ENCODE measurements at places on chromosomes 5 and 9.

DNA sequence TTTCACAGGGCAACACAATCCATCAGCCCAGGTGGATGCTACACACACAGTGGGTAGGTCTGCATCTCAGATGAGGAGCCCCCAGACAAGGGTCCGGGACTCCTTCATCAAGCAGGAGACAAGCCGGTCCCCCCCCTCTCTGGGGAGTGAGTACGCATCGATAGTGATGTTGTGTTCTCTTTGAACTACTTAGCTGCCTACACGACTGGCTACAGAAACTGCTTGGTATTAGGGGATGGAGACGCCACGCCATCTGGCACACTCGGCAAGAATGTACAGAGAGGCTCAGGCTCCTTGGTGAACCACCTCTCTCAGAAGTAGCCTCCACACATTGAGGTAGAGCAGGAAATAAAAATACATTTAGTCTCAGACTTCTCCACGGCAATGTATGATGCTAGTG, 179.8 kb downstream of the CNTNAP3 start:
- DNase-seq, result no peak

DNA sequence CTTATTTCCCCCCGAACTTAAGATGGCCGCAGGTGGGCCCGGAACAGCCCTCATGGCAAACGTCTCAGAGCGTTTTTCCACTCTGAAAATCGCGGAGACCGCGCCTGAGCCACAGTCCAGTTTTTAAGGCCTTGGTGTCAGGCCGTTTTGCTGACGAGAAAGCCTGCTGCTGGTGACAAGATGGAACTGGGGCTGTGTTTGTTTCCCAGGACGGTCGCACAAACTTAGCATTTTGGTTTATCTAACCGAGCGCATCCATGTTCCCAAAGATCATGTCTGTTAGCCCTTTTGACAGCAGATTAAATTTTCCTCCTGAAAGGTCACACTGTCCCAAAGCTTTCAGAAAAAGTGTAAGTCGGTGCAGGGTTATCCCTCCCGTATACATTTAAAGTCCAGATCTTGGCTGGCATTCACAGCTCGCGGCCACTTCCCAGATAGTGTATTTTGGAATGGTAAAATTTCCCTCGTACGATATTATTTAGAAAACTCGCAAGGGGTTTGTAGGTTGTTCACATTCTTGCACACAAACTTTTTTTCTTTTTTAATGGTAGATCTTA, 812 bp downstream of the SREK1 start:
- no peak for DNase-seq

DNA sequence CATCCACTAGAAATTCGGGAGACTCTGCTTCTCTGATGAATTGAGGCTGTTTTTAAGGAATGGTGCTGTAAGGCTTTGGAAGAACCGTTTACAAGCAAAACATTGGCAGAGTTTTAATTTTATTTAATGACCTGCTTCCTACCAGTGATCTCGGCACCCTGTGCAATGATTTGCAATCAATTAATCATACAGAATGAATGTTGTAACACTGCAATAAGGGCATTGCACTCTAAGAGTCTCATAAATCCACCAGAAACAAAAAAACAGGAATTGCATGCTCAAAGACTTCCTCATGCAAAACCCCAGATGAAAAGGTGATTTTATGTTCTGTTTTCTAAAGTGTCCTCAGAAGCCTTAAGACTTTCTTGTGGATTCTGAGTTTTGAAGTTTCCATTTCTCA, 295.7 kb downstream of the ARHGEF28 start:
- no peak for DNase-seq

DNA sequence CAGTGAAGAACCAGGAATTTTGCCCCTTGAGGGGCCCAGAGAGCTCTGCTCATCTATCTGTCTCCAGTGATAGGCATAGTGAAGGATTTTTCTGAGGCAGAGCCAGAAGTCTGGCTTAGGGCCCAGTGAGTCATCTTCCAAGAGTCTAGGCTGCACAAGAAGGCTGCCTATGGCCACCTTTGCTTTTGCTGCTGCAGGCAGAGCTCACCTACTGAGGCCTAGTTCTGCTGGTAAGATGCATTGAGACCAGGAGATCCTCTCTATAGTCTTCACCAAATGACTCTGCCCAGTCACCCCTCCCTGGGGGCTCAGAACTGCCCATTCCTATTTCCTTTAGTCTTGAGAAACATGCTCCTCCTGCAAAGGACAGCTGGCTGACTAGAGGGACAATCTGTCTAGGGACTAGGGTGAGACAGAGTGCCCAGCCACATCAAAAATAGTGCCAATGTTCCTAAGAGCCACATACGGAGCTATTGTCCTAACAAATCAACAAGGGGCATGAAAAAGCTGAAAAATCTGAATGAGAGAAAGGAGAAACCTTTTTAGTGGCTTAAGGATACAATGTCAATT, 40.3 kb upstream of the CDKN2AIPNL start:
- DNase-seq, result no peak

DNA sequence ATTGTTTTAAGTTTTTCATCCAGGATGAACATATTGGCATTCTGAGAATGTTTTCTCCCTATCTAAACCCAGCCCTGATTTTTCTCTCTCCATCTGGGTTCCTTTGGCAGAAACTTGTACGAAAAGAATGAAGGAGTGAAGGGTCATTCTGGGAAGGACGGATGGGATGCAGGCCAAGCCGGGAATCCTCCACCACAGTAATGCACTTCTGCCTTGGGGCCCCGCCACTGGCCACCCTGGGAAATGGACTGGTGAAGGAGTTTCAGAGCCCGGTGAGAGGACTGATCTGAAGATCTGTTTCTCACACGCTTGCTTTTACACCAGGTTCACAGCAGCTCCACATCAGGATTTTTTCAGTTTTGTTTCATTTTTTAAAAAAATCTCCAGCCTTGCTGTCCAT, 554.8 kb downstream of the BNC2 start:
- DNase-seq, result no peak

DNA sequence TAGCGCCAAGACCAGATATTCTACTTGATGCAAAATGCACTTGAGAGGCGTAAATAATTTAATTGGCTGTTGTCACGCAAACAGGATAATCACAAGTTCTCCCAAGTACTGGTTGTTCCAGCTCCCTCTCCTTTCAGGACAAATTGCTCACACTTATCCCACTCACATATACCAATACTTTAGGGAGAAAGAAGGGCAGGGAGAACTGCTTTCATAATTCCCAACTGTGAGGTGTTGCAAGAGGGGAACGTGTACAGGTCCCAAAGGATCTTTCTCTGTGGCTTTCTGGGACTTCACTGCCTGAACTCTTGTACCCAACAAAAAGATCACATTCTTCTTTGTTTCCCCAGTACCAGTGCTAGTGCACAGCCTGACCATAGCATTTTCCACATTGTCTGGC, 21.5 kb upstream of the TGFBI start:
- no peak for DNase-seq

DNA sequence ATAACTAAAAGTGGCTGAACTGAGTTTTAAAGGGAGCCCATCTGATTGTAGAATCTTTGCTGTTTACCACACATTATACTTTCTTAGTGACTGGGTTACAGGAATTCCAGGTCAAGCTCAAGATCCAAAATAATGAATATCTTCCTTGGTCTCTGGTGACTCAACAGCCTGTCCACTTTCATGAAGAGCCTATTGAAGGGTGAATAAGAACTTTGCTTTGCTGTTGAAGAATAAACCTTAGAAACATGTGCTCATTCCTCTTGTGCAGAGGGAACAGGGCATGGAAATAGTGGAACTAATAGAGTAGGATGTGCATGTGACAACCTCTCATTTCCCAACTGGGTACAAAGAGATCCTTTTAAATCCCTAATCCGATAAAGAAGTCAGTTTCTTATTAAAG, 21.4 kb downstream of the ALDH1A1 start:
- no peak for DNase-seq

- DNase-seq, result no peak
Measured at GRCh38 chr5:4866131-4866659, 273.9 kb upstream of the ADAMTS16 start.

DNA sequence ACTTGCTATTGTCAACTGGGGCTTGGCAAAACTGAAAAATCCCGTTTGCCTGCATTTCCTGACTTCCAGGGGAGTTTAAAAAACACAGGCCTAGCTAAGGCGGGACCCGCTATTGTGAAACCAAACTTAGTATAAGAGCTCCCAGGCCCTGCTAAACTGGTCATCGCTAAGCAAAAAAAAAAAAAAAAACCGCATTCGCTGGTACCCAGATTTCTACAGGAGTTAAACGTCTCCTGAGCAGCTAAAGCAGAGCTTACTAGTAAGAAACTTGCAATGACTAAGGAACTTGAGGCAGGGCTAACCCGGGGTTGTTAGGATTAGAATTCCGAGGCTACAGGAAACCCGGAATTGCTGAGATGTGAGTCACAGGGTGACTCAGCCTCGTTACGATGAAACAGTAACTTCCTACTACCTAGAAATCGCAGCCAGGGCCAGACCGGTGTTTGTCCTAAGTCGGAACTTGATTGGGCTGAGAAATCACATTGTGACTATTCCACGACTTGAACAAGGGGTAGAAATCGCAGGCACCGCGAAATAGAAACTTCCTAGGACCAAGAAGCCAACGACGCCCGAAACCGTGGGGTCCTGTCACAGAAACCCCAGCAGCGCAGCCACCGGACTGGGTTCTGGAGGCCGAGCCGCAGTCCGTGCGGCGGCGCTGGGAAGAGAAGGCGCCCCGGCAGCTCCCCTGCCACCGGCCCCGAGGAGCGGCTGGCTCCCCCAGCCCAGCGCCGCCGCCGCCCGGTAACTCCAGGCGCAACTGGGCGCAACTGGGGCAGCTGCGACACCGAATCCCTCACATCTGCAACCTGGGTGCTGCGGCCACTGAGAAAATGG, 89.4 kb downstream of the ANXA2R start:
- peak; percentile 53 for DNase-seq

DNA sequence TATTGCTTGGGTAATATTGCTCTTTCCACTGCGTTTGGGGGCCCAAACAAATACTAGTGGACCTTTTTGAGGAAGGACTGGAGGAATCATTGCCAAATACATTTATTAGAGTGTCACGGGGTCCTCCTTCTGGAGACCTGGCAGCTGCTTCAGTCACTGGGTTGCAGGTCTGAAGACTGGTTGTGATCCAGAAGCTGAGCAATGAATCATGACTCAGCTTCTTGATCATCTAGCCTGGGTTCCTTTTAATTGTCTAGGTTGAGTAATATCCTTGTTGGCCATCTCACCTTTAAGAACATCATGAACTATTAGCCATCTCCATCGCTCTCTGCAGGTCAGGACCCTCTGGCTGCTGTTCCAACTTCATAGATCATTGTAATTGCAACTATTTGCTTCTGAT, 15.4 kb upstream of the UBAP1 start:
- DNase-seq, result no peak

DNA sequence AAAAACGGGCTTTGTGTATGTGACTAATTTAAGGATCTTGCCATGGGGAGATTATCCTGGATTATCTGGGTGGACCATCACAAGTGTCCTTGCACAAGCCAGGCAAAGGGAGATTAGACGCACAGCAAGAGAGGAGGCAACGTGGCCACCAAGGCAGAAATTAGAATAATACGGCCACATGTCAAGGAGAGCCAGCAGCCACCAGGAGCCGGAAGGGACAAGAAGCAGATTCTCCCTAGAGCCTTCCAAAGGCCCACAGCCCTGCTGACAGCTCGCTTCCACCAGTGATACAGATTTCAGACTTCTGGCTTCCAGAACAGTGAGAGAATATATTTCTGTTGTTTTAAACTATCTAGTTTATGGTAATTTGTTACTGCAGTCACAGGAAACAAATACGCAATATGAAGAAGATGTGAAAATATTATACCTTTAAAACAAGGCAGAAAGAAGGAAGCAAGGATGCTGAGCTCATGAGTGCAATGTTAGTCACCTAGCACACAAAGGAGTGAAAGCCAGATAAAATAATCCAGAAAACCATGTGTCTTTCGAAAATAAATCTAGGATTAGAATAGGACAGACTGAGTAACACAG, 28.7 kb upstream of the F2RL1 start:
- DNase-seq, result no peak

- DNase-seq, result no peak
Measured at GRCh38 chr5:137032929-137033328, 466.2 kb downstream of the SPOCK1 start.

- DNase-seq, result no peak
Measured at GRCh38 chr9:98380065-98380681, 124.7 kb upstream of the TBC1D2 start.

- no peak for DNase-seq
Measured at GRCh38 chr9:123453831-123454321, 97.9 kb downstream of the CRB2 start.

GRCh38 chr9:112341730-112342129, 8.3 kb upstream of the PTBP3 start:
- no peak for DNase-seq

DNA sequence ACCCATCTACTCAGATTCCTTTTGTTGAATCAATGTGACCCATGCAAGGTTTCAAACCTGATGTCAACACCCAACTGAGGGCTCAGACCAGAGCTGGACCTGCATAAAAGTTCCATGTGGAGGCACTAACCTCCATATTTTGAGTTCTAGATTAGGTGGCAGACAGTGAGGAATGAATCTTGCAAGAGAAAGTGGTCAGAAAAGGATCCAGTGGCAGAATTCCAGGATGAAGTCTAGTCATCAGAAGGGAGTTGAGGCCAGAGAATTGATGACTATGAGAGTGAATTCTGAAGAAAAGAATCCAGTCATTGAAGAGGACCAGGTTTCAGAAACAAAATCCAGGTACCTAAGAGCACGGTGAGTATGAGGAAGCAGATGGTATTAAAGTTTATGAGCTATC, 205.1 kb upstream of the RGMB start:
- no peak for DNase-seq

- no peak for DNase-seq
Measured at GRCh38 chr9:104775976-104776375, 12.0 kb downstream of the NIPSNAP3B start.

DNA sequence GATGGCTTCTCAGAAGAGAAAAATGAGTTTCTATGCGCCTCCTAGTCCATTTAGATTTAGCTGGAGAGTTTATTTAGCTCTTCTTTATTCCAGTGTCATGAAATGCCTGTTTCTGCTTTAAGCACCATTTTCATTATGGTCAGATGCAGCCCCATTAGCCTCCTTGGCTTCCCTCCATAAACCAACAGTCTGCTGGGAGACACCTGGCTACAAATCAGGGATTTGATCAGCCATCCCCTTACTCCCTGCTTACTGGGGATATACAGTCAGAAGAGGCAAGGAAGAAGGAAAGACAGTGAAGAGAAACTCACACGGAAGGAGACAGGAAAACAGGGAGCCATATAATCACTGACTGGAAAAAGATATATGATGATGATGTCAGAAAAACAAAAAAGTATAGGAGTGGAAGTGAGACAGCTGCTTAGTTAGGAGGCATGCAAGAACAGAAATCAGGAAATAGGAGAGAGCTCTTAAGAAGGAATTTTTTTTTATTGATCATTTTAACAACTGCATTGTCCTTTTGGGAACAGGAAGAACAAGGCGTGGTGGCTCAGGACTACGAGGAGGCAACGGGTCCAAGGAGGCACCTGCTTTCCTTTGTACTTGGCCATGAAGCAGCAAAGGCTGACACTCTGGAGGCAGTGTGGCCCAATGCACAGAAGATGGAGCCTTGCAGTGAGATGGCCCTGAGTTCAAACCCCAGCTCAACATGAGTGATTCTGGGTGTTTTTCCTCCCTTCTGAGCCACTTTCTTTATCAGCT, 56.1 kb downstream of the MED27 start:
- DNase-seq, result no peak

GRCh38 chr5:53030893-53031292, 41.7 kb downstream of the ITGA2 start:
- DNase-seq, result no peak

Measured in stimulated activated CD8-positive, alpha-beta memory T cell treated with anti-CD3 and anti-CD28 coated beads, Interleukin-12 subunit alpha, Interleukin-12 subunit beta, amount 100 ng/mL, for 1 hour (primary cell).